Mucosa of descending colon (tissue), 3 donors: ENCODE measurements at places on chromosomes 6 and 20. TPM values are rescaled to one million over a fixed set of nuclear protein-coding genes. Genes with fewer than 3 reads are reported as not detected.

DNA sequence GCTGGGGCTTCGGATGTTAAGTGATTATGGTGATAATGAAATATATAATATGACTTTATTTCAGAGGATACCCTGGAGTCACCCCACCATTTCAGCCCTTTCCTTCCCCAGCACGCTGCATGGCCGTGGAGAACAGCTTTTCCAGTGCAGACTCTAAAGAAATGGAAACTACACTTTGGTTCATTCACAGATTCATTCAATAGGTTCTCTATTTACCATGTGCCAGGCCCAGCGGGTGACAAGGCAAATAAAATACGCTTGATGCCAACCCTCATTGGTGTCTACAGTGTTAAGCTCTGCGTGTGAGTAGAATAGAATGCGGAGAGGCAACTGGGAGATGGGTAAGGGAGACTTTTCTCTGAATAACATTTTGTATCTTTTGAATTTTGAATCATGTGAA is 89.7 kb downstream of the TCP11 start:
- DNase-seq, result no peak

GRCh38 chr20:47964149-47964548 is 178.9 kb upstream of the SULF2 start:
- DNase-seq, result no peak

DNA sequence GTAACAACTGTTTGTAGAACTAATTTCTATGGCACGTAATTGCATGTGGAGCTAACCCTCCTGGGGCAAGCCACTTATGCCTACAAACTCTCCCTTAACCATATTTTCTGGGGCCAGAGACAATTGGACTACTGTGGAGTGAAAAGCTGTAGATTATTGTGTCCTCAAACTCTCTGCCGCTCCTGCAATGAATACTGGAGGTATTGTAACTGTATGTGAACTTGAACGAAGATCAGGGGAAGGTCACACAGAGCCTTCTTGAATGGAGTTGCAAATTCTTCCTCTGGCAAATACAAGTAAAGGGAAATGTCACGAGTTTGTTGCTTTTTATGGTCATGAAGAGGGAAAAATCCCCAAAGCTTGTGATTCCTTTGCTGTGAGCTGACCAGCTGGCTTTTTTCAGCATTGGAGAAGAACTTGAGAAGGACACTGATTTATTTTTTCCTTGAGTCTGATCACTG is 18.2 kb downstream of the AKAP12 start:
- DNase-seq, result no peak

DNA sequence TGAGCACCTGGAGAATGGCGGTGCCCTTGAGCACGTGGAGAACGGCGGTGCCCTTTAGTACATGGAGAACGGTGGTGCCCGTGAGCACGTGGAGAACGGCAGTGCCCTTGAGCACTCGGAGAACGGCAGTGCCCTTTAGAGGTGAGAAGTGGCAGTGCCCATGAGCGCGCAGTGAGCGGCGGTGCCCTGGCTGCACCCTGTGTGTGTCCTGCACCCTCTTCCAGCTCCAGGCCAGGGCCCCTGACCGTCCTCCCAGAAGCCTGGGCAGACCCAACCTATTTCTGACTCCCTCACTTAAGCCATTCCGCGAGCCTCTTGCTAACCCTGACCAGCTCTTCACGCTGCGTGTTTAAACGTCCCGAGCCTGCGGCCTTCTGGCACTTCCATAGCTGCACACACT is 151.3 kb downstream of the DLL1 start:
- DNase-seq, result no peak

DNA sequence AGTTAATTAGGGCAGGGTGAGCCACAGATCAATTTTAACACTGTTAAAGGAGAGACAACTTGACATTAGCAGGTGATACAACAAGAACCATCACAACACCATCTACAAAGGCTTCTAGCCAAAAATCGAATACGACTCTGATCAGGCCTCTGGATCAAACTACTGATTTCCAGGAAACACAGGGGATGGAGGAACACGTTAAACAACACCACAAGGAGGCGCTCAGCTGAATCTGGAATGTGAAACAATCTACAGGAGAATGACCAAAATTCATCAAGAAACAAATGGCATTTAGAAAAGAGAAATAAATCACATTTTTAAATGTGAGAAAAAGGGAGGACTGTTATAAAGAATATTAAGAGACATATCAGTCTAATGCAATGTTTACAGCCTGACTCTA is 13.5 kb upstream of the MAFB start:
- no peak for DNase-seq

- DNase-seq, result no peak
Observed at GRCh38 chr6:157893238-157893637, 70.2 kb downstream of the SNX9 start.

DNA sequence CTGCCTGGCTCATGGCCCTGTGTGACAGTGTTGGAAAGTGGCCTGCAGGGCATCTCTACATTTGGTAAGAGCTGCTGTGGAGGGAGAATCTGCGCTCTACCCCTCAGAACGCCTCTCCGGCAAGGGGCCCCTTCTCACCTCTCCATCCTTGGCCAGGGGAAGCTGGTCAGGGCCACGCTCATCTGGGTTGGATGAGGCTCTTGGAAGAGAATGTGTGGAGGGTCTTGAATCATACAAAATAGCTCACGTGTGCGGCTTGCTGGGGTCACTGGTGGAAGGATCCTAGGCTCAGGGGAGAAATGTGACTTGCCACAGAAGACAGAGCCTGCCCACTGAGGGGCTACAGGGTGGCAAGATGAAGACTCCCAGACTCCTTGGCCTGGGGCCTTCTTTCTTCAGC is 105.0 kb downstream of the SCML4 start:
- DNase-seq, result no peak

DNA sequence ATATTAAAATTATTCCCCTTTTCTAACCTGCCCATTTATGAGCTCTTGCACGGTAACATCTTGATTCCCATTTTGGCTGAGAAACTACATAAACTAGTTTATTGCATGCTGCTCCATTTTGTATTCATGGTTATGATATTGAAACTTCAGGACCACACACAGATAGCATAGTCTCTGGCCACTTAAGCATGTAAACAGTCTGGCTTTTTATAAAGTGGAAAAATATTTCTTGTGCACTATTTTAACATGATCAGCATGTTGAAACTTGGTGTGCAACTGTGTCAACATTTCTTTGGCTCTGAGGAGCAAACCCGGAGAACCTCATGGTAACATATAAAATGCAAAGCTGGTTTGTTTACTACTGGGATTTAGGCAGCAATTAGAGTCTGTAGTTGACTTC is 70.7 kb downstream of the SLX4IP start:
- no peak for DNase-seq

DNA sequence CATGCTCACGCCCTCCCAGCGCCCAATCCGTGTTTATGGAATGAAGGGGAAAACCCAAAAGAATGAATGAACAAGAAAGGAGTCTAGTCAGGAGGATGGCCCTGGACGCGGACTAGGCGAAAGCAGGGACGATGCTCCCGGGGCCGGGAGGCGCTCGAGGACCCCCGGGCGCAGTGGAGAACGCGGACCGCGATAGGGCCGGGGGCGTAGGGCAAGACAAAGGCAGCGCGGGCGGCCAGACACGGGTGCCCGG is 758 bp downstream of the GCLC start:
- no peak for DNase-seq

GRCh38 chr6:76448109-76448508 is 375.6 kb upstream of the IMPG1 start:
- DNase-seq, result no peak

- DNase-seq, result no peak
Observed at GRCh38 chr20:25723975-25724374, 27.3 kb upstream of the ZNF337 start.

DNA sequence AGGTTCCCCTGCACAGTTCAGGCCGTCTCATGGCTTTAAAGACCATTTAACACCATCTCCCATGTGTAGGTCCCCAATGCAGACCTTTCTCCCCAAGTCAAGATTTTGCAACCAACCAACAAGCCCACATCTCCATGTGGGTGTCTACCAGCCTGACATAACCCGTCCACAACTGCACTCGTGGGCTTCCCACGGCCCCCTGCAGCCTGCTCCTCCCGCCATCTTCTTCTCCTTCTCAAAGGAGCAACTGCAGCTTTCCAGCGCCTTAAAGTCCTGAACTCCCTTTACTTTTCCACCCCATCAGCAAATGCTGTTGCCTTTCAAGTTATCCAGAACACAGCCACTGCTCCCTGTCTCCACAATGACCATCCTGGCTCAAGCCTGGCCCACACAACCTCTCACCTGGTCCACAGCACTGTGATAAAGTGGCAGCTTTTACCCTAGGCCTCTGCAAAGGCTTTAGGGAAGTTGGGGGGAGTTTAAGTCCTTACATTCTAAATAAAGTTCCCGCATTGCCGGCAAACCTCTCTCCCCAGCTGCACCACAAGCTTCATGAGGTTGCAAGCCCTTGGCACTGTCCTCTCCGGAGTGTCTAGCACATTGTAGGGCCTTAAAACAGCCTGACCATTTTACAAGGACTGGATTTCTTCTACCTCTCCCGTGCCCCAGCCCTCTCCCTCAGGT is 140.5 kb downstream of the PREX1 start:
- DNase-seq, result no peak

DNA sequence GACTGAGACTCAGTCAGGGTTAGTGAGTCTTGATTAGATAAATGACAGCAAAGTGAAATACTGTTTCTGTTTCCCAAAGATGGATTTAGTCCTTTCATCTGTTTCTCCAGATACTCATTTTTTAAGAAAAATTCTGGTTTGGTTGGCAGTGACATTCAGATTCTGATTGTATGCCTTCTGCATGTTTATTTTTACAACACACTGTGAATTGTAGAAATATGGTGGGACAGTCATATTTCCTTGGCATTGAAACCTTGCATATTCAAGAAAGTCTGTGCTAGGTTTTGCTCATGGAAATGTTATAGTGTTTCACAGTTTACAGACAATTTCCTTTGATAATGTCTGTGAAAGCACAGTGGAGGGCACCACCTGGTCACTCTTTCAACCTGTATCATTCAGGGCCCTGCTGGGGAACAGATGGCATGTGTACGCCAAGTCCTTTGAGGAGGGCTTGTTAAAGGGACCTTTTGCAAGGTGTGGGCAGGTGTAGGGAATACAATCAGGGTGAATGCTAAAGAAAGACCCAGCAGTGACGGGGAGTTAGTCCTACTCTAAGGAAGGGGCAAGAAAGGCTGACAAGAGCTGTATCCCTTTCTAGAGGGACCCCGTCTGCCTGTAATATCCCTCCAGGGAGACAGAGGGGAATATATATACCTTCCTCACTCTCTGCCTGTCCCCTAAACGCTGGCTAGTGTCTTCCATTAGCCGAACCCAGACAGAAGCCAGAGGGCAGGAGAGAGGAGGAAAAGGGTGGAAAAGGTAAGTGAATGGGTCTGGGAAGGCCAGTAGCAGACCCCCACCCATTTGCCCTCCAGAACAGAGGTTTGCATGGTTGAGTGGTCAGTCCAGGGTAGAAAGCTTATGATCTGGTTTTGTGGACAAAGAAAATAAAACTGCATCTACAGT is 10.2 kb downstream of the PLCB4 start:
- DNase-seq, result no peak

DNA sequence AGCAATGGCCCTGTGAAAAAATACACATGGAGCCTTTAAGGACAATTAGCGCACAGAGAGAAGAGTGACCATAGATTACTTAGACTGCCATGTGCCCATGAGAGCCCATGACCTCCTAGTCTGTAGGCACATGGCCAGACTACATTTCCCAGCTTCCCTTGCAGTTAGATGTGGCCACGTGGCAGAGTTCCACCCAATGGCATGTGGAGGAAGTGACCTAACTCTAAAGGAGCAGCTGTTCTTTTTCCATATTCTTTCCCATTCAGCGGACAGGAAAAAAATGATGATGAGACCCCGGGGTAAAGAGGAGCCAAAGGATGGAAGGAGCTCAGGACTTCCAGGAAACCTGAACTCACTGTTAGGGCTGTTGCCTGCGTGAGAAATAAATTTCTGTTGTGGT is 116.6 kb downstream of the CBLN4 start:
- DNase-seq, result no peak

DNA sequence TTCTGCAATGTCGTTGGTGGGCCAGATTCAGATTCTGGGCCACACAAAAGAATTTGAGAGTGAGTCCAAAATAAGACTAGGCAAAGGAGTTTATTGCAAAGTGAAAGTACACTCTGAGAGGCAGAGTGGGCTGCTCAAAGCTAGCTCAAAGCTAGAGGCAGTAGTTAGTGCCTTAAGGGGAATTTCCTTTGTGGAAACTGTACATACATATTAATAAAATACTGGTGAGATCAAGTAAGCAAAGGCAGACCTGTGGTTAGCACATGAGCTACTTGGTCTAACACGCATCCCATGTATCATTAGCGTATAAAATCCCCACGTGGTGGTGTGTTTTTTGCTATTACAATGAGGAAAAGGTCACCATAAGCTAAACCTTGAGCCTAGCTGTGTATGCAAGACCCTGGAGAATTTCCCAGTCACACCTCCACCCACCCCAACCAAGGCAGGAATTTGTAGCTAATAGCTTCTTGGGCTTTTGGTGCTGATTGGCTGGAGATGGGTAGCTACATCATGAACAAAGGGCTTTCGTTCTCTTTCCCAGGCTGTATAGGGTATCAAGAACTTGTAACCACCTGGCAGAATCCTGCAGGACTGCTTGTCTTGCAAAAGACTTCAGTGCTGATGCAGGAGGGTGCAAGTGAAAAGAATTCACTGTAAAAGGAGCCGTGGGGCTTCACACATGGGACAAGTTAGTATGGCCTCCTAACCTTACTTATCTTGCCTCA is 14.7 kb upstream of the TRIM26 start:
- DNase-seq, result no peak

DNA sequence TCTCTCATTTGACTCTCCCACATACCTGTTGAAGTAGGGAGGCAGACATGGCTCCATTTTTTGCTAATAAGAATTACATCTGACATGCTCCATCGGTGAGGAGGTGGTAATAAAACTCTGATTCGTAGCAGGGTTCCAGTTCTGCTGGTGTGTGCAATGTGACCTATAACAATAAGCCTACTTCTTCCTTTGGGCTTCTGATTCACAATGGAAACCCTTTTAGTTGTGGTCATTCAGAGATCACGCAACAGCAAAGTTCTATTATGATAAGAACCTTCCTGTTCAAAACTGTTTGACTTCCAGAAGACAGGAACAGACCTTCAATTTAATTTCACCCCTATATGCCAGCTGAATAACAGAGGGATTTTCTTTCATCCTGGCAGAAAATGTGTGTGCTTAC is 31.4 kb upstream of the GSTA4 start:
- no peak for DNase-seq

- DNase-seq, result no peak
Observed at GRCh38 chr20:51654060-51654459, 111.5 kb upstream of the NFATC2 start.

DNA sequence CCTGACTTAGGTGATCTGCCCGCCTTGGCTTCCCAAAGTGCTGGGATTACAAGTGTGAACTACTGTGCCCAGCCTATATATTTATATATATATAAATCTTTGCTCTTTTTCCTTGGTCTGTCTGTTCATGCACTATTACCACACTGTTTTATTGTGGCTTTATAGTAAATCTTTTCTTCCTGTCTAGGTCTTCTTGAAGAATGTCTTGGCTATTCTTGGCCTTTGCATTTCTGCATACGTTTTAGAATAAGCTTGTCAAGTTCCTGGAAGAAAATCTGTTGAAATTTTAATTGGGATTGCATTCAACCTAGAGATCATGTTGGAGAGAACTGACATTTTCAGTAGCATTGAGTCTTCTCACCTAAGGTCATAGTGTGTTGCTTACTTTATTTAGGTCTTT is 37.1 kb downstream of the MYO6 start:
- no peak for DNase-seq

Gene ECT2L
- not detected for total RNA-seq

Gene PPP1R14C
- 33.5 TPM for total RNA-seq

Gene EHMT2
- total RNA-seq, result 29.6 TPM

Gene RAD21L1
- not detected for total RNA-seq

Gene CTAGE9
- not detected for total RNA-seq
